Natural killer cell treated with Interleukin-12 subunit alpha and Interleukin-12 subunit beta and Interleukin-15 and Interleukin-18, amount 100 ng/mL, for 72 hours (primary cell): ENCODE measurements at places on chromosomes 4 and X. TPM values are rescaled to one million over a fixed set of nuclear protein-coding genes. Genes with fewer than 3 reads are reported as not detected.

MTNR1A gene
- total RNA-seq = not detected

PPM1K gene
- 67.1 TPM for total RNA-seq

UFSP2 gene
- total RNA-seq = 22.7 TPM

SLC4A4 gene
- total RNA-seq = 6.3 TPM

NPY1R gene
- total RNA-seq = not detected

- no peak for DNase-seq
Measured at GRCh38 chrX:100408713-100409609, 1.1 kb downstream of the PCDH19 start.

DNA sequence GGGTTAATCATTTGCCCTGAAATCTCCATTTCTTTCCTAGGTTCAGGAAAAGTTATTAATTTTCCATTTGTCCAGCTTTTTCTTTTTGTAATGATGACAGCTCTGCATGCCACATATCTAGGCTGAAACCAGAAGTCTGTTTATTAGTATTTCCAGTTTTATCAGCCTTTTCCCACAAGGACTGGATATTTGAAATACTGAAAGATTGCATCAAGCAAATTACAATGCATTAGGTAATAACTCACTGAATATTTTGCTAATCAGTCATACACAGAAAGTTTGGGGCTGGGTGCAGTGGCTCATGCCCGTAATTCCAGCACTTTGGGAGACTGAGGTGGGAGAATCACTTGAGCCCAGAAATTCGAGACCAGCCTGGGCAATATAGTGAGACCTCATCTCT lies 21.5 kb downstream of the SLC9A7 start:
- DNase-seq = no peak

DNA sequence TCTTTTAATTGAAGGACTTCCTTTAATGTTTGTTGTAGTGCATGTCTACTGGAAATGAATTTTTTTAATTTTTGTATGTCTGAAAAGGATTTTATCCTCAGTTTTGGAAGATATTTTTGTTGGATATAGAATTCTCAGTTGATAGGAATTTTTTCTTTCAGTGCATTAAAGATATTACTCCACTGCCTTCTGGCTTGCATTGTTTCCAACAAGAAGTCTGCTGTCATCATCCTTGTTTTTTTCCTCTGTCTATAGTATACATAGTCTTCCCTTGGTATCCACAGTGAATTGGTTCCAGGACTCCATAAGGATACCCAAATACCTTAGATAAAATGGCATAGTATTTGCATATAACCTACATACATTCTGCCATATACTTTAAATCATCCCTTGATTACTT lies 33.5 kb downstream of the SCD5 start:
- DNase-seq = no peak

GRCh38 chrX:72735561-72735960 lies 21.5 kb upstream of the PHKA1 start:
- DNase-seq = no peak

GRCh38 chr4:111268769-111269414 lies 646.0 kb upstream of the PITX2 start:
- DNase-seq = no peak

GRCh38 chrX:150421816-150422215 lies 58.7 kb downstream of the MAMLD1 start:
- DNase-seq = no peak

- DNase-seq = no peak
Measured at GRCh38 chr4:184857441-184858121, 31.8 kb upstream of the ACSL1 start.

GRCh38 chr4:148229028-148229427 lies 213.2 kb downstream of the NR3C2 start:
- no peak for DNase-seq
